NCI-H1436 treated with DMSO at 0.1 percent for 48 hours (cell line): ENCODE measurements at places on chromosomes 7 and 10.

GRCh38 chr7:15687546-15688278 is 1.2 kb upstream of the MEOX2 start:
- no peak for DNase-seq

- DNase-seq, result no peak
Observed at GRCh38 chr7:150374026-150374425, 5.1 kb upstream of the ZNF775 start.

- DNase-seq, result no peak
Observed at GRCh38 chr7:12930534-12930933, 243.1 kb downstream of the ARL4A start.

DNA sequence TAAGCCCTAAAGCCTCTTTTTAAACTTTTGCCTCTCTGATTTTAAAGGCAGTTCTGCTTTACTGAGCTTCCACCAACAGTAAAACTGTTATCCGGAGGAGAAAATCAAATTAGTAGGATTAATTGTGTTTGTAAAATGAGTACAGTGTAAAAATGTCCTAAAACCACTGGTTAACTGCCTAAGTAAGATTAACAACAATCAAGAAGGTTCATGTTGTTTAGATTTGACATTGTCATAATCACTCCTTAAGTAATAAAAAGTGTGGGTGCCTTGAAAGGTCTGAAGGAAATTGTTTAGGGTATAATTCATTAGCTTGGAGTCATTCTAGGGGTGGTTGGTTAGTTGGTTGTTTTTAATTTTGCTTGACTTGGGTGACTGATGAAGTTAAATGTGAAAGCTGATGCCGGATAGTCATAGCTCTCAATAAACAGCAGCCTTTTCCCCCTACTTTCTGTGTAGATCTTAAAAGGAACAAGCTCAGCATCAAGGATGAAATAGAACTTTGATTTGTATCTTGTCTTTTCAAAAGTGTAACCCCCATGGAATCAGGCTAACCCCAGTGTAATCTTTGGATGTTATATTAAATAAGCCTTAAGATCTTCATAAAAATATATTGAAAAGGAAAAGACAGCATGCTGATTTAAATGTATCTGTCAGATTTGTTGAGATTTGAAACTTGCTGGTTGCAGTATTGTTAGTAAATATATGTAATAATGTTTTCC is 148.3 kb downstream of the ARID5B start:
- DNase-seq, result no peak

DNA sequence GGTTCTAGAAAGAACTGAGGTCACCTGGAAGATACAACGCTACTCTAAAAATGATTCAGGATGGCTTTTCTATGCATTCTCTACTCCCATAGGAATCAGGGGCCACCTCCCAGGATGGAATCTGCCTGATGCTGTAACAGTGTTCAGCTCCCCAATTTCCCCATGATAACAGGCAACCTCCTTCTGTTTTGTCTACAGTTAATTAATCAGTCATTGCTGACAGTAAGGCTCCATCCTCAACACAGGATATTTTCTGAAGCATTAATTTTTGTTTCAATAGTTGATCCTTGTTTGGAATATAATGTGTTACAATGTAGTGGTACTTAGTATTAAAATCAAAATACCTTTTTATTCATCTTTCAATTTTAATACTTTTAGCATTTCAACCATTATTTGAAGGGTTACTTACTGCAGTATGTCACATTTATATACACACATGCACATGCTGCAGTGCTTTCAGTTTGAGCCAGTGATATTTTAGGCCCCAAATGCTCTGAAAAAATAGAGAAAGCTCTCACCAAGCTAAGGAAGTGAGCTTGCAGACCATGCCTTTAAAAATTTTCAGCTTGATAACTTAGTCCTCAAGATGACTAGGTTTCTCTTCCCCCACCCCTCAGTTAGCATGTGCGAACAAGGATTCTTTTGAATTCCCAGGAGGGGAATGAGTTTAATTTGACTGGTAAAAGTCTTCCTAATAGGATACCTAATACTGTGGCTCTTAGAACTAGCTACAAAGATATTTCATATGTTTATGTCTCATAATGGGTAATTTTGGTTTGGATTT is 592 bp upstream of the PIK3CG start:
- DNase-seq, result no peak

GRCh38 chr10:14173706-14174594 is 156.8 kb downstream of the FRMD4A start:
- no peak for DNase-seq

DNA sequence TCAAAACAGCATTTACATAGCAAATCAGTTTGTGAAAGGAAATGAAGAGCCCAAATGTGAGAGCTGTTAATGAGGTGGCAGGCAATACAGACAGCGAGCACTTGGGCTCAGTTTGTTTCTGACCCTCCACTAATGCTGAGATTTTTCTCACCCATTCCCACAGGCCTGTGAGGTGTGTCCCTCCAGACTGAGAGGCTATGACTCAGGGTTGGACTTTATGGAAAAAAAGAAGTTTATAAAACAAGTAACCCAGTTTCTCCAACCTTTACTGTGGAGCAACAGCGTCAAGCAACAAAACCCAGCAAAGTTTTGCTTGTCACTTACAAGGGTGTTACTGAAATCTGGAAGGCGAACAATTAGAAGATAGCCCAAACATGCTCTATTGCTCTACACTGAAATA is 4.9 kb upstream of the FEZF1 start:
- no peak for DNase-seq

DNA sequence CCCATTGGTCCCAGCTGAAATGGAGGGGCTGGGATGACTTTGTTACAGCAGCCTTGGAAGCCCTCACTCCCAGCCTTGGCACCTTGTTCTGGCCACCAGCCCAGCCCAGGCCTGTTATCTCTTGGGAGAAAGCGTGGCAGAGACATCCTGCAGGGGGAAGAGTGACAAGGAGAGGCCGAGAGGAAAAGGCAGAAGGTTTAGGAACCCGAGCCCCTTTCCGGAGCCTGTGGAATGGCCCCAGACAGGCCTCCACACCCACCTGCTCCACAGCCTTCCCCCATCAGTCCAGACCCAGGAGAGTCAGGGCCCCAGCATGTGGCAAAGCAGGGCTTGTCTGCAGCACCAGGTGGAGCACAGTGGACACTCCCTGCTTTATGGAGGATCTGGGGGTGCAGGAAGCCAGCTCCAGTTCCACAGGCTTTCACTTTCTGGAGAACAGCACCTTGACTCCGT is 24.1 kb upstream of the TRIM8 start:
- DNase-seq, result no peak

DNA sequence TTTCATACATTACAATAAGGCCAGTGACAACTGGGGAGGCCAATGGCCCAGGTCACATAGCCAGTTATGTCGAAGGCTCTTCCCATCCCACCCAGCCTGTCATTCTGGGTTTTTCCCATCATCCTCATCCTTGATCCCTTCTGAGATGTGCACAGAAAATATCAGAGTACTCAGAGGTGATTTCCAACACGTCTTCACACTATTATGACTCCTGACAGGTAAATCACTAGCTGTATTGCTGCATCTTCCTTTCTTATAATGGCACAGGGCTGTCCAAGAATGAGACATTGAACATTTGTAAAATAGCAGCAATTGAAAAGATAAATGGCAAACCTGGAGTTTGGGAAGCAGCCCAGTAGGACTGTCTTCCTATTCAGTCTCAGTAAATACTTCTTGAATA is 159.9 kb downstream of the PLXNA4 start:
- no peak for DNase-seq

DNA sequence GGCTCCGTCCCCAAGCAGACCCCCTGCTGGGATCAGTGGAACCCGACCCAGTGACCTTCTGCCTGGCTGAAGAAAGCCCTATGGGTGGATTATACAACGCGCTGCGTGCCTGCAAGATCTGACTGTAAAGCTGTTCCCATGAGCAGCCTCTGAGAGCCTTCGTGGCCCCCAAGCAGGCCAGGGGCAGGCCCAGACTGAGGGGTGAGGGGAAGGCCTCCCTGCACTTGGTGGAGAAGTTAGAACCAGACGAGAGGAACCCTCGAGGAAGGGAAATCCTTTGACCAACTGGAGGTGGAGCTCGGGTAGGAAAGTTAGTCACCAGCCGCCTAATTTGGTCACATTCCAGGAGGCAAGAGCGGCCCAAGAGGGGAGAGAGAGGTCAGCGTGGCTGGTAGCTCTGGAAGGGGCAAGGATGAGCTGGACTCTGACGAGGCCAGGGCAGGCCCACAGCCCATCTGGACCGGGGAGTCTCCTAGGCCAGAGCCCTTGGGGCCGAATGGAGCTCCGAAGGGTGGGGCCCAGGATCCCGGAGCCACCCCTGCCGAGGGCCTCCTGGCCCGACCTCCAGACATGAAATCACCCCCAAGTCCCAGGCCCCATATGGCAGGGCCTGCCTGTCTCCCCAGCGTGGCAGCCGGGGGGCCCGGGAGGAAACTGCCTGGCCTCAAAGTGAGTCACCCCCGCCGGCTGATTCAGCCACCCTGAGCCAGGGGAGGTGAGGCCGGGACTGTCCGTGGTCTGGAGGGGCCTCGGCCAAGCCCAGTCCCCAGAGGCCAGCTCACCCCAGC is 23.3 kb upstream of the PDGFA start:
- DNase-seq, result no peak
